ENCODE measurements at places on chromosomes 6 and 20. TPM values are rescaled to one million over a fixed set of nuclear protein-coding genes. Genes with fewer than 3 reads are reported as not detected.

DNA sequence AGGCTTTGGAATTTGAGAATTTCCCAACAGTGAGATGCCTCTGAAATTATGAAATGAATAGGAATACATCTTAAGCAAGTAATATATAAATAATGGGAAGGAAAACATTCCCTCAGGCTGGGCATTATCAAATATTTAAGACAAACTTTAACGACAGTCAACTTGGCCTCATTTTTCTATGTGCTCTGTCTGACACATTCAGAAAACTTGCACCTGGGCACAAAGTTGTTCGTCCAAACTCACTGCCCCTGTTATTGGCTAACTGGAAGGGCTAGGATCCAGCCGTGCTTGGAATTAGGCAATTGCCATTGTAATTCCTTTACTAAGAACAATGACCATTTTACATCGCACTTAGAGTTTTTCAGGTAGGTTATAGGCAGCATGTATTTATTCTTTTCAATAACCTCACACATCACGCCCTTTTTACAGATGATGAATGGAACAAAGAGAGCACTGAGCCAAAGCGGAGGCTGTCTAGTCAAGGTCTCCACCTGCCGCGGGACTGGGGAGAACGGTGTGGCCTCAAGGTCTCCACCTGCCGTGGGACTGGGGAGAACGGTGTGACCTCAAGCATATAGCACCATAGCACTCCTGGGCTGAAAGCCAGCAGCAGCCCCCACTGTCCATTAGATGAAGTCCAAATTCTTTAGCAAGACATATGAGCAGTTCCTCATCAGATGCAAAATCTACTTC, 40.7 kb upstream of the FOXQ1 start:
- no peak overlapping the region for H3K27ac ChIP-seq
- no peak for DNase-seq
- H3K4me3 ChIP-seq: no peak overlapping the region
- H3K36me3 ChIP-seq: no peaks in the 10 kb centered on the region
- no peaks in the 10 kb centered on the region for H3K4me1 ChIP-seq

- H3K36me3 ChIP-seq: no peaks in the 10 kb centered on the region
- DNase-seq: peak; percentile 58
- H3K4me3 ChIP-seq: no peak overlapping the region
- peaks cover 51% of the 10 kb centered on the region for H3K4me1 ChIP-seq
Measured at GRCh38 chr6:13454286-13455221, 32.8 kb downstream of the GFOD1 start.

- H3K4me1 ChIP-seq: no peaks in the 10 kb centered on the region
- H3K27me3 ChIP-seq: no peaks in the 10 kb centered on the region
- H3K36me3 ChIP-seq: no peaks in the 10 kb centered on the region
- H3K27ac ChIP-seq: no peak overlapping the region
Measured at GRCh38 chr20:11544029-11544678, 373.5 kb upstream of the BTBD3 start.

- H3K4me3 ChIP-seq: peak overlapping the region; percentile 17
- H3K36me3 ChIP-seq: no peaks in the 10 kb centered on the region
Measured at GRCh38 chr6:154343473-154344308, 12.9 kb downstream of the IPCEF1 start.

- H3K36me3 ChIP-seq: no peaks in the 10 kb centered on the region
- no peaks in the 10 kb centered on the region for H3K4me1 ChIP-seq
- no peak overlapping the region for H3K4me3 ChIP-seq
- no peak overlapping the region for H3K27ac ChIP-seq
- no peaks in the 10 kb centered on the region for H3K27me3 ChIP-seq
Measured at GRCh38 chr6:3561725-3562124, 104.9 kb upstream of the SLC22A23 start.

DNA sequence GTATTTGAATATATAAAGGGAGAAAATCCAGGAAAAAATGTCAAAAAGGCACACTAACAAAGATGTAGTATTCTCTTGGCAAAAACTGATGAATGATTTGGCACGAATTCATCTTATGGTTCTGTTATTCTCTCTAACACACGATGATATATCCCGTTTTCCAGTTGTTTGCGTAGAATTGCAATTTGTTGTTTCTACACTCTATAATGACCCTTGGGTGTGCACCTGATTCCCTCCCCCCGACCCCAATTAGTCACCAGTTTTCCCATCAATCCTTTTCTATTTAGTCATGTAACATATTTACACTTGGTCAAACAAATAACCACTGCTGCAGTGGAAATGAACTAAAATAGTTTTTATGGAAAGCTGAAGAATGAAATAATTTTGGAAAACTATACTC, 1.5 kb upstream of the ARID1B start:
- no peaks in the 10 kb centered on the region for H3K36me3 ChIP-seq
- peaks cover 10% of the 10 kb centered on the region for H3K4me1 ChIP-seq
- DNase-seq: no peak
- H3K27me3 ChIP-seq: no peaks in the 10 kb centered on the region
- H3K27ac ChIP-seq: no peak overlapping the region
- no peak overlapping the region for H3K4me3 ChIP-seq

DNA sequence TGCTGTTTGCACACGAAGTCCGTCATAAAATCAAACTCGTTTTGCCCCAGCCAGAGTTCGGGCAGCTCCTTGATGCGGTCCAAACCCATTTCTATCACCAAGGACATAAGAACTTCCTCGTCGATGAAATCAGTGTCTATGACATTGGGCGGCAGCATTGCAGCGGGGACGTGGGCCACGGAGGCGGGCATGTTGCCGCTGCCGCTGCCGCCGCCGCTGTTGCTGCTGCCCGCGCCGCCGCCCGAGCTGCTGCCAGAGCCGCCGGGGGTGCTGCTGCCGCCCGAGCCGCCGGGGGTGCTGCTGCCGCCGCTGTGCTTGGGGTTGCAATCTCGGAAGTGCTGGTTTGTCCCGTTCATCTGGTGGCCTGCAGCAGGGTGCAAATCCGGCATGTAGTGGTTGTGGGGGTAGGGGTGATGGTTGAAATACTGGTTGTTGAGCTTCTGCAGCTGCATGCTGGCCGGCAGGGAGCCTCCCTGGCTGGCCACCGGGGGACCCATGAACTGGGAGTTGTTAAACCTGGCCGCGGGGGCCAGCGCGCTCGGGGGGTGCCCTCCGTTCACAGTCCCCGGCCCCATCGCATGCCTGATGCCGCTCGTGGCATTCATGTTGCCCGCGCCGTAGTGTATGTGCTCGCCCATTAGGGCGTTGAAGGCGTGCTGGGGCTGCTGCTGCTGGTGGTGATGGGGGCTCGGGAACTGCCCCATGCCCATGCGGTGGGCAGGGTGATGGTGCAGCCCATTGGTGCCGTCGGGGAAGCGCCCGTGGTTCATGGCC, 1.1 kb downstream of the CITED2 start:
- peak; percentile 75 for DNase-seq
- peak overlapping the region; percentile 76 for H3K4me3 ChIP-seq
- peaks cover 53% of the 10 kb centered on the region for H3K4me1 ChIP-seq
- no peaks in the 10 kb centered on the region for H3K36me3 ChIP-seq
- H3K27me3 ChIP-seq: no peaks in the 10 kb centered on the region

DNA sequence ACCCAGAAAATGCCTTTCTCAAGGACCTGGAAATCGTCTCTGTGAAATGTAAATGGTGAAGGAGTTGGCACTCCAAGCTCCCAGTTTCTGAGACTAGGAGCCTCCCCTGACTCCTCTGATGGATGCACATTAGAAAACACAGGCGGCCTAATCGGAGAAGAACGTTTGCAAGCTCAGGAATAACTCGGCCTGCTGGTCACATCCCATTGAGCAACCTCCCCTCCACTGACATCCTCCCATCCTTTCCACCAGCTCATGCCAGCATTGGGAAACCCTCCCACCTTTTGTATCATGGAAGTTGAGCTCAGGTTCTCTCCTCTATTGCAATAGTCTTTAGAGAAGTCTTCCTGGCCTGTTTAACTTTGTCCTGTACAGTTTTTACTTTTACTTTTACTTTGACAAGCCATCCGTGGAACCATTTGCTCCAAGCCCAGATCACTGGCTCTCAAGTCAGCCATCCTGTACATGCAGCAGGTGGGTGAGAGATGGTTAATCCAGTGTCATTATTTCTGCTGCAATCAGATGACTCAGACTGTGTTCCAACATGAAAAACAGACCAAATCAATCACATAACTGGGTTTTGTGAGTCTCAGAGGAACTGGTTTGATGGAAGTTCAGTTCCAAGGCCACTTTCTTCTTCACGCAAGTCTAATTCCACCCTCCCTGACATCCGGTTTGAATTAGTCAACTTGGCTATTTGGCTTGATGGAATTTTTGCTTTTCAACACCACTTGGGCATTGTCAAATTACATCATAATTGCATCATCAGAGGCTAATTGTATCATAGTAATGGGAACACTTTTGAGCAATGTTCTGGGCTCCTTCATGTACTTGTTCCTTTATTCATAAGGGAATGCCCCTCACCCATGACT, 619.4 kb upstream of the CDH4 start:
- H3K27me3 ChIP-seq: no peaks in the 10 kb centered on the region
- no peak overlapping the region for H3K4me3 ChIP-seq
- H3K4me1 ChIP-seq: no peaks in the 10 kb centered on the region
- H3K36me3 ChIP-seq: no peaks in the 10 kb centered on the region
- no peak overlapping the region for H3K27ac ChIP-seq

DNA sequence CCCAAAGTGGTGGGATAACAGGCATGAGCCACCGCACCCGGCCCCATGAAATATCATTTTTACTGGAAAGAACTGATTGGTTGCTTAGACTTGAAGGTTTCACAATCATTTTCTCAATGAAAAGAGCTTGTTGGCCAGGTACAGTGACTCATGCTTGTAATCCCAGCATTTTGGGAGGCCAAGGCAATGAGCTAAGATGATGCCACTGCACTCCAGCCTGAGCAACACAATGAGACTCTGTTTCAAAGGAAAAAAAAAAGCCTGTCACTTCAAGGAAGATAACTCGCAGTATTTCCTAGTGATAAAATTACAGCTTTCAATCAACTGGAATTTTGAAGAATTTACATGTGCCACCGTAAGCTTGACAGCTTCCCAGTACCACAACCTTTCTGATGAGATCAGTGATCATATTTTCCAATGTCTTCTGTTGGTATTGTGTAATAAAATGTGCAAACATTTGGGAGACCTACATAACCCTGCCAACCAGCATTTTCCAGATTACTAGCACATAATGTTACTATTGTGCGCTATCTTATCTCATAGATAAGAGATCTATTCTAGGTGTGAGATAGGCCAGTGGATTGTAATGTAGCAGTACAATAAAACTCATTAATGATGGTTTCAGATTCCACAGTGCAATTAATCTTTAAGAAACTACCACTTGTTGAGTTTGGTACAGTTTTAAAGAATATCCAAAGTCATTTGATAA, 7.2 kb downstream of the PNLDC1 start:
- no peaks in the 10 kb centered on the region for H3K27me3 ChIP-seq
- H3K4me3 ChIP-seq: no peak overlapping the region
- H3K4me1 ChIP-seq: no peaks in the 10 kb centered on the region
- H3K27ac ChIP-seq: no peak overlapping the region

GRCh38 chr6:82681119-82681714, 317.6 kb downstream of the TPBG start:
- no peak overlapping the region for H3K27ac ChIP-seq
- H3K36me3 ChIP-seq: no peaks in the 10 kb centered on the region
- H3K27me3 ChIP-seq: no peaks in the 10 kb centered on the region
- peaks cover 4% of the 10 kb centered on the region for H3K4me1 ChIP-seq
- DNase-seq: no peak
- no peak overlapping the region for H3K4me3 ChIP-seq

GRCh38 chr6:160253292-160253691, 5.3 kb downstream of the SLC22A2 start:
- H3K4me1 ChIP-seq: peaks cover 3% of the 10 kb centered on the region
- no peak overlapping the region for H3K27ac ChIP-seq
- no peaks in the 10 kb centered on the region for H3K27me3 ChIP-seq
- no peak overlapping the region for H3K4me3 ChIP-seq
- no peak for DNase-seq

GRCh38 chr6:122622479-122622878, 12.3 kb downstream of the PKIB start:
- H3K27ac ChIP-seq: no peak overlapping the region
- no peak overlapping the region for H3K4me3 ChIP-seq
- no peaks in the 10 kb centered on the region for H3K4me1 ChIP-seq
- no peaks in the 10 kb centered on the region for H3K27me3 ChIP-seq

- H3K27me3 ChIP-seq: no peaks in the 10 kb centered on the region
- no peak overlapping the region for H3K4me3 ChIP-seq
- no peaks in the 10 kb centered on the region for H3K36me3 ChIP-seq
- DNase-seq: no peak
Measured at GRCh38 chr6:3698021-3698420, 53.5 kb downstream of the PXDC1 start.

DNA sequence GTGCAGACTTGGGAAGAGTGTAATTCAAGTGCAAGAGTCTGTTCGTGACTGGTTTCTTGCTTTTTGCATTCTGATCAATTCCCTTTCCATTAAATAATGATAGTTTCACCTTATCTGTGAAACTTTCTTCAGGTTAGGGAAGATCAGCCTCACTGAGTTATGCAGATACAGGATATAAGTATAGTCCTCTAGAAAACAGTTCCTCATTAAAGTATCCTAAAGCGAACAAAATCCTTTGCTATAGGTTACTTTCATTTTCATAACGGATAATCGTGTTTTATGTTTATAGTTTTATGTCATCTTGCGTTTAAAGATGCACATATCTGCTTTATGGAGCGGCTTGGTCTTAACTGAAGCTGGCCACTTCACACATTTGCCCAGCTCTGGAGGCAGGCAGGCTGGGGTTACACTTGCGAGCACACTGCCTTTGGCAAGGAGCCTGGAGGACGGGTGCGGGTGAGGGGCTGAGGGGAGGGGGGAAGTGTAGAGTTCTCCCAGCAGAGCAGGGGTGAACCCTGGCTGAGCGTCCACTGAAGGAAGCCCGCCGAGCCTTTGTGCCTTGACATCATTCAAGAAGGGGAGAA, 123.5 kb upstream of the IFNGR1 start:
- H3K4me1 ChIP-seq: peaks cover 18% of the 10 kb centered on the region
- no peak overlapping the region for H3K27ac ChIP-seq
- peak overlapping the region; percentile 42 for H3K4me3 ChIP-seq

The ANKRD66 gene
- not detected for polyA plus RNA-seq

The HLA-A gene
- polyA plus RNA-seq: 276 TPM

The DNAH8 gene
- polyA plus RNA-seq: not detected

The NPBWR2 gene
- not detected for polyA plus RNA-seq

The LST1 gene
- 26.7 TPM for polyA plus RNA-seq

Data from stomach (tissue), 19 donors.